ENCODE measurements at places on chromosomes 12 and 14.

GRCh38 chr14:24372701-24373416 lies 4.9 kb downstream of the NFATC4 start:
- DNase-seq: no peak

GRCh38 chr12:101436136-101436535 lies 28.6 kb upstream of the ARL1 start:
- DNase-seq: no peak

DNA sequence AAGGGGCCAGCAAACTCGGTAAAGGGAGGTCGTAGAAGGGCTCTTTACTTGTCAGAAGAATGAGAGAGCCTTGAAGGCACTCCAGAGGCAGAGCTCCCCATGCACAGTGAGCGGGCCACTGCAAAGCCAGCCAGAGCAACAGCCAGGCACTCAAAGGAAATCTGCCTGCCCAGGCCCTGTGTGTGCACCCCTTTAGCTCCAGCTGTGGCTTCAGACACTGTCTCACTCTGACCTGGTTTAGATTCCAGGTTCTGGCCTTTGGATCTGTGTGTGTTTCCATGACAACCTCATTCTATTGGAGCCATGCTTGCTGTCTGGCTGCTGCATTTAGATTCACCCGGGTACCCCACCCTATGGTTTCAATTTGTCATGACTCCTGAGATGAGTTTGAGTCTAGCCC lies 170.3 kb downstream of the CAPZA3 start:
- no peak for DNase-seq

DNA sequence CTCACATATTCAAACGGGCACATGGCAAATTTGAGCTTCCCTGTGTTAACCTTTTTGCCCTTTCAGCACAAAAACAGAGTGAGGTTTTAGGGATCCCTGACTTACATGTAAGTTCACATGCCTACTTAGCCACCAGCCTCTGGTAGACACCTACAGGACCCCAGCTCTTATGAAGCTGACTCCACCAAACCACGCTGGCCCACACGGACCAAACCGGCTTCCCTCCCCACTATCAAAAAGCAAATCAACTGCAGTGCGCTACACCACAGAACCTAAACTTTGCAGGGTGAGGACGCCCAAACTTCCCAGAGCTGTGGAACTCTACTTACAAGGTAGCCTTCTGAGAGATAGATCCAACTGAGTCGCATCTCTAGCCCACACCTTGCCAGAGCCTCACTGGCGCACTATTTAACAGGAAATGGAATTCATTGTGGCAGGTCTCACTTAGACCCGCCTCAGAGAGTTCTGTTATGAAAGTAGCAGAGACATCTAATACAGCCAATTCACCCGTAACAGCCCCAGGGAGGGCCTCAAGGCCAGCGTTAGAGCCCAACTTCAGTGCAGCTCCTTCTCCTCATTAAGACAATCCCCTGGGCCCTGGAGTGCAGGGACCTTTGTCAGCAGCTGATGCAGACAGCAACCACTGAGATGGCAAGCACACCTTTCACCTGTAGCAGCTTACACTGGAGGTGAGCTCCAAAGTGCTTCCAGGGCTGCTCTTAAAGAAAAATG lies 49.2 kb downstream of the SH2B3 start:
- DNase-seq: no peak

DNA sequence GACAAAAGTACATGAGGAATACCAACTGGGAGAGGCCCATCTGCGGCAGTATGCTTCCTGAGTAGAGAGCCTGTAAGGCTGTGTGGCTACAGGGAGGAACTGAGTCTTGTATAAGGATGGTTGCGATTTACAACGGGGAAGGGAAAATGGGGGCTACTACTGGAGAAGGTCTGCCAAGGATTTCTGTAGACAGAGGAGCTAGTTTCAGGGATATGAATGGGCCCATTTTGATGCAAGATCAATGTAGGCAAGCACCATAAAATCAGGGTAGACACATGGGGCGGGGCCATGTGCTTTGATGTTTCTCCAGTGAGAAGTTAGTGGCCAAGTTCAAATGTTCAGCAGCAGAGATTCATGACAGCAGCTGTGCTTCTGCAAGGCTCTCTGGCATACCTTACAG lies 149.4 kb downstream of the GPR65 start:
- no peak for DNase-seq

GRCh38 chr14:90608929-90609341 lies 207.3 kb downstream of the TTC7B start:
- no peak for DNase-seq

DNA sequence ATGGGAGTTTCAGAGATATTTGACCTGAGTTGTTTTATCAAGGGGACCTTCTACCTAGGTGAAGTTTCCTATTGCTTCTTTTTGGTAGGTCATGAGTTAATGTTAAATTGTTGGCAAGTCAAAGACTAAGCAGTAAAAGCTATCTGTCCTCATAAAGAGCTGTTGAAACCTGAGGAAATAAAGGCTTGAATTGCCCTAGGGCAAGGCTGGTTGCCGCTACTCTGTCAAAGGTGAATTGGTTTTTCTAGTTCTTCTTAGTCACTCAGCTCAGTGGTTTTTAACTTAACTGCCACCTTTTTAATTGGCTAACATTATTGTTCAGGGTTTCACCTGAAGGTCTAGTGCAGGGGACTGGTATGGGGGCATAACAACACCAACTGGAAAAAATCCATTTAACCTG lies 441.6 kb upstream of the FBXO33 start:
- no peak for DNase-seq

DNA sequence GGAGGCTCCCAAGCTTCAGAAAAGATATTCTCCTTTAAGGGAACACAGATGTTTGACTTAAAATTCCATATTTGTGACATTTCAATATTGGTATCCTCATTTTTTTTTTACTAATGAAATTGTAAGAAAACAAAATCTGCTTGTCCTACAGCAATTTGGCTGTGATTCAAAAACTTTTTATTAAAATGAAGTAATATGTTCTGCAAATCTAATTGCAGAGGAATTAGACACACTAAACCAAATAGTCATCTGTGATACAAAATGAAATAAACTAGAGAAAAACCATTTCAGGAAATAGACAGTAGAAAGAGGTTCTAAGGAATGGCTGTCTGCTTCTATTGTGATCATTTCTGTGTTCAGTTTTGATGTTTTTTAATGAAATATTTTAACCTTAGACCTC lies 50.1 kb upstream of the HIF1A start:
- DNase-seq: no peak

Measured in BJ (cell line).